Endothelial cell (in vitro differentiated cells): ENCODE measurements at places on chromosomes 12 and 14.

DNA sequence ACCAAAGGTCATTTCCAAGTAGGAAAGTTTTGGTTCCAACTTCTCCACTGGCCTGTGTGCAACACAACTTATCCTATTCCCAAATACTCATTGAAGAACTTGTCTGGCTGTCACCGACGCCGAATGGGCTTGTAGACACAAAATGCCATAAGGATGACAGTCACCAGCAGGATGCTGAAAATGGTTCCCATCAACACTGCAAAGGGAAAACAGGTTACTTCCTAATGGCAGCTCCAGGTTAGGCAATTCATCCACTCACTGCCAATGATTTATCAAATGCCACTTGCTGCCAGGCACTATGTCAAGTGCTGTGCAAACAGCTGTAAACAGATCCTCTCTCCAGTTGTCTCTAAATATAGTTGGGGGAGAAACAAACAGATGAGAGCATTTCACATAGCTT lies 6.1 kb downstream of the C12orf76 start:
- DNase-seq, result no peak

- no peak for DNase-seq
Measured at GRCh38 chr14:63493246-63493645, 49.9 kb downstream of the PPP2R5E start.

- no peak for DNase-seq
Measured at GRCh38 chr14:87391066-87391465, 601.9 kb downstream of the GALC start.

DNA sequence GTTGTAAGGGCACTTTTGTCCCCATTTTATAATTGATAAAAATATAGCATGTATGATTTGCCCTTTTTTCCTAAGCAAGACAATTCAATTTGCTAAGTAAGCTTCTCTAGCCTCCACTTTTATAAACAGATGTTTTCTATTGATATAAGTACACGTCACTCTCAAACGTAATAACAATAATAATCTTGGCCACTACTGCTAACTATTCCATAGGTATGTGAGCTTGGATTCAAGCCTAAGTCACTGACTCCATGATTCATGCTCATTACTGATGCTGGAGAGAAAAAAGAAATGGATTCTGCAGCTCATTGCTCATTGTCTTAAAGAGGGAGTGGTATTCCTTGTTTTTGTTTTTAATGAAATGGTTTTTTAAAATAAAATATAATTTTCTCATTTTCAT lies 661.0 kb downstream of the GALC start:
- no peak for DNase-seq

DNA sequence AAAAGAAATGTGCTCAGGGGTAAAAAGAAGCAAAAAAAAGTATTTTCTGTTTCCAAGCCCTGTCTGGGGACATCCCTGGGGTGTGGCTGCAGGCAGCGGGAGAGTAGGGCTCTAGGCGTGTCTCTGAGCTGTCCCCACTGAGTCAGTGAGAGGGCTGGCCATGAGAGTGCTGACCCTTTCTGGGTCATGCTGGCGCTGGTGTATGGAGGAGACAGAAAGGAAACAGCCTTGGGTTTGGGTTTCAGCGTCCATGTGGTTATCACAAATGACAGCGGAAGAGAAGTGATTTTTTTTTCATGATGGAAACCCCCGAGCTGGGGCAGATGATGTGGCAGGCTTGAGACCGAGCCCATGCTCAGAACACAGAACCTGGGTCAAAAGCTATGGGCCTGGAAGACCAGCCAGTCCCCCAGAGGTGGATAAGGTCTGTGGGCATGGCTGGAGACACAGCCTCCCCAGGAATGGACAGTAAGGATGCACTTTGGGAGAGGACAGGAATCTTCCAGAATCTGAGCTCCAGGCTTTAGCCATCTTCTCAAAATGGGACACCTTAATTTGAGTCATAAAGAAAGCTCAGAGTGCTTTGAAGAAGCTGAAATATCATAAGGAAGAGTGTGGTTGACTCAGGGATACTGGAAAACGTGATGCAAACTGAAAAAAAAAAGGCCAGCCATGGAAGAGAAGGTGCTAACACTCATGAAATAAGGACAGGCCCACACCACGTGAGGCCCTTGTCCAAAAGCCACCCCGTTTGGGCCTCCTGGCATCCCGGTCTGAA lies 36.2 kb downstream of the SYNE3 start:
- DNase-seq, result no peak

DNA sequence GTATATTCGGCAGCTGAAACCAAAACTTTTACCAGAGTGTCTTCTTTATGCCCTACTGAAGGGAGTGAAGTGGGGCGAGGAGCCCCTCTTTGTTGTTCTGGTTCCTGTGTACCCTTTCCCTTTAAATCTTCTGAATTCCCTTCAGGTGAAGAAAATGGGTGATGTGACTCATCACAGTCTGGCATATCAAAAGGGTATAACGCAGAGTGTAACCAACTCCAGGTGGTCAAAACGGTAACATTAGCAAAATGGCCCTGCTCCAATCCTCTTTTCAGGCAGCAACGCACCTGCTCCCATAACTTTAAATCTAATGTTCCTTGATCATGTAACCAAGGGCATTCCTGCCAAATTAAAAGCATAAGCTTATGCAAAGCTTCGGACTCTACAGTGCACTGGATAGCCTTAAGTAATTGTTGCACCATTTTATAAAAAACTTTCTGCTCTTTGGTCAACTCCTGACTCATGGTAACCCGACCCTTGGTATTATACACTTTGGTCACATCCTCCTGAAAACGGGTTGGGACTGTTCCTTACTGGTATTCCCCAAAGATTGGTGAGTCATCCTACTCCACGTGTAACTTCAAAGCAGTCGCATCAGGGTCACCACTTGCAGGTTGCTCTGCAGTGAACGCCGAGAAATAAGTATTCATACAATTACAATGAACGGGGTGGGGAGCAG lies 83.1 kb downstream of the KCNMB4 start:
- no peak for DNase-seq

DNA sequence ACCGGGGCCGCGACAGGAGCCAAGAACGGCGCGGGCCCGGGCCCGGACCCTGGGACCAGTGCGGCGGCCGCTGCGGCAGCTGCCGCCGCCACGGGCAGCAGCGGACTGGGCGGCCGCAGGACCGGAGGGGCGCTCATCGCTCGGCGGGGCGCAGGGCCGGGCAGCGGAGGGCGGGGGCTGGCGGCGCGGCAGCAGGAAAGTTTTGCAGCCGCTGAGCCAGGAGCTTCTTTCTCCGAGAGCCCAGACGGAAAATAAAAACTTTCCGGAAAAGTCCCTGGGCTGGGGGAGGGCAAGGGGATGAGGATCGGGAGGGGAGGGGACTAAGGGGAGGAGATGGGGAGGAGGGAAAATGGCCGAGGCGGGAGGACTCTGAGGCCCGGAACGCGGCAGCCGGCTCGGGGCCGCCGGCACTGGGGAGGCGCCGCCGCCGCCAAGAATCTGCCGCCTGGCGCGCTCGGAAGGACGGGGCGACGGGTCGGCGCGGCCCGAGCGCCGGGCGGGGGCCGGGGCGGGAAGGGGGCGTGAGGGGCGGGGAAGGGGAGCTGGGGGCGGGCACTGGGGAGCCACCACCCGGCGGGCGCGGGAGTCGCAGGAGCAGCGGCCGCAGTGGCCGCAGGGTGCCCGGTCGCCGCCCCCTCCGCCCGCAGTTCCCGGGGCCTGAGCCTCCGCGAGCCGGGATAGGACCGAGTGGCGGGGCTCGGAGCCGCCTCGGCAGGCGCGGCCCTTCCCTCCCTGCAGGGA lies at the start of gene PRKD1:
TSS of gene PRKD1 (minus strand) at position 472 of the 741 bp plus-strand sequence.
- DNase-seq, result peak; percentile 62

DNA sequence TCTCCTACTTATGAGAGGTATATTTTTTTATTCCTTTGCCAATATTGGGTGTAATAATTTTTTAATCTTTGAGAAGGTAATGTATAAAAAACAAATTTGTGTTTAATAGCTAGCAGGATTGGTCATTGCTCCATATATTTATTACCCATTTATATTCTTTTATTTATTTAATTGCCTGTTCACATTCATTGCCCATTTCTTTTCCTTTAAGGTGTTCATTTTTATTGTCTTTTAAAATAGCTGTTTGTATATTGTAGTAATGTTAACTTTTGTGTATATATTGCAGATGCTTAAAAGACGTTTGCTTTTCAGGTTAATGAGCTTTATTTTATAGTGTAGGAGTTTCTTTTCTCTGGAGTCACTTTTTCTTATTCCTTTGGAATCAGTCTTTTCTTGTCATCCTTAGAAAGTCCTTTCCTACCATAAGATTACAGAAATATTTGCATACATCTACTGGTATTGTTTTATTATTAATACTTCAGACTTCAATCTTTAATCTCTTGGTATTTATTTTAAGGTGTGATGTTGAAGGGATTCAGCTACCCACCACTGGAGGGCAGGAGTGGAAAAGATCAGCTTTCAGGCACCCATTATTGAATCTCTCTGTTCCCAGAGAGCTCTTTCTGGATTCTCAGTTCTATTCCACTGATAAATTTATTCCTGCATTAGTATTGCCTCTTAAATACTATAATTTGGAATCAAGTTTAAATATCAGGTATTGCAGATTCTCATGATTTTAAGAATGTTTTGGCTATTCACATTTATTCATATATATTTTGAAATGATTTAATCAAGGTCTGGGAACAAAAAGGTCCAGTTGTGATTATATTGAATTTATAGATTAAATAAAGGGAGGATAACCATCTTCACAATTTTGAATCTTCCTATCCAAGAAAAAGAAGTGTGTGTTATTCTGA lies 17.3 kb downstream of the PPM1A start:
- peak; percentile 44 for DNase-seq

DNA sequence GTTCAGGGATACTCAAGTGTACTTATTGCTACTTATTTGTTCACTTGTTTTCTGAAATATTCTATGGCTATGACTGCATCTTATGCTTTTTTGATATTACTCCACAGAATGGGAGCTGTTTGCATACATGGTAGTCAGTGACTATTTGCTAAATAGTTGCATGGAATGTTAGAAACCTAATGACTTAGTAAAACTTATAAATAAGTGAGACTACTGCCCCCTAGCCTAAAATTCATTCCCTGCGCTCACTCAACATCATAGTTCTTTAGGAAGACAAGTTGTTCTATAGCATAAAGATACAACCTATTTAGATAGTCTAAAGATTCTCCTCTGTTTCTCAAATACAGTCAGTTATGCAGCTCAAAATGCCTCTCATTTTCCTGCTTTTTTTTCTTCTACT lies 305.5 kb downstream of the CEP128 start:
- no peak for DNase-seq

GRCh38 chr12:33587784-33588712 lies 148.4 kb upstream of the SYT10 start:
- no peak for DNase-seq

GRCh38 chr12:31353750-31354708 lies 28.1 kb upstream of the SINHCAF start:
- no peak for DNase-seq

- DNase-seq, result no peak
Measured at GRCh38 chr14:75747899-75748298, 86.9 kb downstream of the TTLL5 start.

DNA sequence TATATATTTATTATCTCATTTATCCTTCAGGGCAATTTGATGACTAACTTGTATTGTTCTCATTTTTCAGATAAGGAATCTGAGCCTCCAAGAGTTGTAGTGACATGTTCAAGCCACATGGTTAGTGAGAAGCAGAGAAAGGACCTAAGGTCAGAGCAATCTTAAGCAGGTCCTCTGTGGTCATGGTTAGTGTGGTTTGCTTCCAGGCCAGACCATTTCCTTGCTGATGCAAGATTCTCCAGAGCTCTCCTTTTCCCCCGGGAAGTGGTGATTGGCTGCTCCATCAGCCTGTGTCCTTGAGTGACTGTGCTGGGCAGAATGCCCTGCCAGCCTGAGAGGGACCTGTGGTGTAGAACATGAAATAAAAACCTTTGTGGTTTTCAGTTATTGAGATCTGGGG lies 141.3 kb downstream of the KTN1 start:
- DNase-seq, result no peak

DNA sequence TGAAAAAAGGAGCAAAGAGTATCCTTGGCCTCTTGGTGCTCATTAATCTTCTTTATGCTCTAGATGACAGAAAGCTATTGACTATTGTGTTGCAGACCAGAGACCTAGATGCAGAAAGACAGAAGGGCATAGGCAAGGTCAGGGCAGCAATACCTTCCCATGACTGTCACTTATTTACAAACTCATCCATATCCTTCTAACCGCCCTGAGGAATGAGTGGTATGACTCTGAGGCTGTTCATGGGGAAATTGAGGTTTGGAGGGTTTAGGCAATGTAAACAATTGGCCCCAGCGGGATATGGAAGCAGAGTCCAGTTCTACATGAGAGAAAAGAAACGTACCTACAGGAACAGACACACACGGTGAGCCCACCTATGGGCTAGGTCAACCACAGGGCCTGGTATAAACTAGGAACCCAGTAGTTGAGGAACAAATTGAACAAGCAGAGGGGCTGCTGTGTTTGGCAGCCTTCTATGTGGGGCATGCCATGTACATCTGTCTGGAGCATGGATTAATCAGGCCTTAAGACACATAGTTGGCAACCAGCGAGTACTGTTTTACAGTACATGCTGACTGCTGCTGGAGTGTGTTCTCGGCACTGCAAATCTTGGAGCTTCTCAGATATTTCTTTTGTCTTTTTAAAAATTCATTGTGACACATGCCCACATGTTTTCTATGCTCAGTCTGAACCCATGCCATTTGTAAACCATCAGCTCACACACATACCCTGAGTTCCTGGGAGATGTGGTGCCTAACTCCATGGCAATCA lies 159.7 kb upstream of the NTF3 start:
- no peak for DNase-seq

DNA sequence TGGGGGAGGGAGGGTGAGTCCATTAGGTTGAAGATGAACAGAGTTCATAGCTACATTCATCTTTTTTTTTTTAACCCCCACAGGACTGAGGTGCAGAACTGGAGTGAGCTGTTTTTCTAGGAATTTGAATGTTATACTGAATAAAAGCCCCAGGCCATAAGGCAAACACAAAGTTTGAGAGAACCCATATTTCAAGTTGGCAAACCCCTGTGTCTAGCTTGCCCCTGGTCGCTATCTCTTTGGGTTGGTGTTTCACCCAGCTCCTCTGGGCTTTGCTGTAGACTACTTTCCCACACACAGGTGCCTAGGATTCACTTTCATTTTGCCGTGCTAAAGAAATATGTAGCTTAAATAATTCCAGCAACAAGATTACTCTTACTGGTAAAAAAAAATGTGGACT lies 5.2 kb upstream of the LMO3 start:
- no peak for DNase-seq

DNA sequence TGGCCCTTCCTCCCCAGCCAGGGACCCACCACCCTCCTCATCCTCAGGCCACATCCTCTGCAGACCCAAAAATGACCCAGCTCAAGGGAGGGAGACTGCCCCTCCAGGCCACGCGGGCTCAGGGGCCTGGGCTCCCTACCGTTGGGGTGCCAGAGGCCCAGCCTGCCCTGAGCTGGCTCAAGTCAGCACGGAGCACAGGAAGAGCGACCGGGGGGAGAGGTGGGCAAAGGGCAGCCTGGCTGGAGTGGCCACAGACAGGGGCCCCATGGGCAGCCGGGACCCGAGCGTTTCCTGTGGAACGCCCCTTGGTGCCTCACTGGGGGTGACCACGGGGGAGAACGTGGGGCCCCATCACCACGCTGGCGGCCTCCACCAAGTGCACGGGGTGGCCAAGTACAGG lies 10.7 kb downstream of the JAG2 start:
- no peak for DNase-seq
